NCI-H1105 (cell line): ENCODE measurements at places on chromosomes 11 and 22.

DNA sequence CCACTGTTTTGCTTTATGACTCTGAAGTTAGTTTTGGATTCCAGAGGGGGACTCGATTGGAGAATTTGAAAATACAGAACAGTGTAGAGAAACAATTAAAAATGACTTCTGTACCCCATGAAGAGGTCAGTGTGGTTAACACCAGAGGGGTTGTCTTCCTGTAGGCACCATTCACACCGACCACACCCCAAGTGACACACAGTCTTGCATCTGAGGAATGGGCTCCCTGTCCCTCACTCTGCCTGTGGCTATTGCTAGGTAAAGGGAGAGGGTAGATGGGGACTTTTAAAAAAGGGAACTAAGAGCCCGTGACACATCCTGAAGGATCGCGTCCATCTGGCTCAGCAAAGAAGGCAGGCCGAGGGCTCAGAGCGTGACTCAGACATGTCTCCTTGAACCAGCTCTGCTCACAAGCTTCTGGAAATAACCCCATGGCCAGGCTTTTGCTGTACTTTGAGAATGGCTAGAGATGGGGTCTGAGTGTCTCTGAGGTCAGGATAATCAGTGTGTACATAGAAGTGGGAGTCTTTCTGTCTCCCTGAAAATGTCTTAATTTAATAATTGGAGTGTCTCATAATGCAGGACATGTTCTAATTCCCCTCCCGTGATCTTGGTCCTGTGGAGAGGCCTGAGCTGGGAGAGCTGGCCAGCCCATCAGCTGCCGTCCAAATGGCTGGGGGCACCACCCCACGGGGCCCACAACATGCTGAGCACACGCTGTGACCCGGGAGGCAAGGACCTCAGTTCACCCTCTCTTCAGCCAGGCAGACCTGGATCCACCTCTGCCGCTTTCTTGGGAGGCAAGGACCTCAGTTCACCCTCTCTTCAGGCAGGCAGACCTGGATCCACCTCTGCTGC is 39.3 kb downstream of the SGSM1 start:
- no peak for DNase-seq

- no peak for DNase-seq
Observed at GRCh38 chr11:94782446-94782845, 14.3 kb downstream of the AMOTL1 start.

GRCh38 chr11:45057938-45058646 is 88.3 kb upstream of the PRDM11 start:
- no peak for DNase-seq

DNA sequence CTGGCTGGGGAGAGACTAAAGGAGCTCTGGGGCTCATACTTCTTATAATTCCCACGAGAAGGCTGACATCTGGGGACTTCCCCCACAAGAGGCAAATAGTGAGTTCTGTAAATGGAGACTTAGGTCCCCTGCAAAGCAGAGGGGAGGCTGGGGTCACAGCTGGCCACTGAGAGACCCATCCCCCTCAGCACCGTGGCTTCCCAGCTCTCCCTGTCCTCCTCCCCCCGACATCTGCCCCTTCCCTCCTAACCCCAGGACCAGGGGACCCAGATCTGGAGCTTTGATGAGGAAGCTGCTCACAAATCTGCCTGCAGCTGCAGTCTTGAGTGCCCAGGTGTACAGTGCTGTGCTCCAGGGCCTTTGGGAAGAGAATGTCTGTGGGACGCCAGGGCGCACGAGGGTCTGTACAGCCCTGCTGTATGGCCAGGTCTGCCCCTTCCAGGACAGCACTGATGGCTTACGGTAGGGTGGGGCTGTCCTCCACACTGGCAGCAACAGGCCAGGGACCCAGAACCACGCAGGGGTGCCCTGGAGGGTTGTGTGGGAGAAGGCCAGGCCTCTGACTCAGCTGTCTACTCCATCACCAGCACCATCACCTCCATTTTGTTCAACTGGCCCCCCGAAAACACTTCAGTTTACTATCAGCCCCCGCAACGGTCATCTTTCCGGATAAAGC is 1.1 kb downstream of the RGL4 start:
- no peak for DNase-seq

- DNase-seq, result no peak
Observed at GRCh38 chr22:24871611-24872205, 65.7 kb downstream of the SGSM1 start.

GRCh38 chr11:21529187-21529586 is 663.7 kb upstream of the ANO5 start:
- no peak for DNase-seq

DNA sequence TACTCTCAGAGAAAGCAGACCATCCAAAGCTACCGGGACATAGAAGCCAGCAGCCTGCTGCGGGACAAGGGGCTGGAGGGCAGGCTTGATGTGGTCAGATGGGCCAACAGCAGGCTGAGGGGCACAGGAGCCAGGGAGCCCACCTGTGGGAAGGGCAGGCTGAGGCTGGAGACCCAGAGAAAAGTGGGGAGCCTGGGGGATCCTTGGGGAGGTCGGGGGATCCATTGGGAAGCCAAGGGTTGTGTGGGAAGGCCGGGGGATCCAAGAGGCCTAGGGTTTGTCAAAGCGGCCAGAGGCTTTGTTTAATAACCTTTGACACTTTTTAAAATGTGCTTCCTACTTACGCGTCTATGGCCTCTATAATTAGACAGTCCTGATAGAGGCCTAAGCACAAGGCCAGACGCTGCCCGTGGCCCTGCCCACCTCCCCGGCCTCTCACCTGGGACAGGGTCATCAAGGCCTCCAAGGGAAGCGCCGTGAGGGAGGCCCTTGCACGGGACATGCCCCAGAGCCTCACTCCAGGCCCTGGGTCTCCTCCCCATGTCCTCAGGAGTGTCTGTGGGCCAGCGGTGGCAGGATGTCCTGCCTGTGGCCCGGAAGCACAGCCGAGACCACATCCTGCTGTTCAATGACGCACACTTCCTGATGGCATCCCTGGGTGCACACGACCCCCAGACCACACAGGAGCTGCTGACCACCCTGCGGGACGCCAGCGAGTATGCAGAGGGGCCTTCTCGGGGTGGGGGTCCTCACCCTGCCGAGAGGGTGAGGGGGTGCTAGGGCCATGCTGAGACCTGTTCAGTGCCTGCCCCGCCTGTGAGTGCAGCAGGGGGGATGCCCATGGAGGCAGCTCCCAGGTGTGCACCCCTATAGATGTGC is 8.6 kb upstream of the GTSE1 start:
- no peak for DNase-seq

GRCh38 chr11:31687256-31687655 is 123.9 kb downstream of the PAX6 start:
- DNase-seq, result no peak

DNA sequence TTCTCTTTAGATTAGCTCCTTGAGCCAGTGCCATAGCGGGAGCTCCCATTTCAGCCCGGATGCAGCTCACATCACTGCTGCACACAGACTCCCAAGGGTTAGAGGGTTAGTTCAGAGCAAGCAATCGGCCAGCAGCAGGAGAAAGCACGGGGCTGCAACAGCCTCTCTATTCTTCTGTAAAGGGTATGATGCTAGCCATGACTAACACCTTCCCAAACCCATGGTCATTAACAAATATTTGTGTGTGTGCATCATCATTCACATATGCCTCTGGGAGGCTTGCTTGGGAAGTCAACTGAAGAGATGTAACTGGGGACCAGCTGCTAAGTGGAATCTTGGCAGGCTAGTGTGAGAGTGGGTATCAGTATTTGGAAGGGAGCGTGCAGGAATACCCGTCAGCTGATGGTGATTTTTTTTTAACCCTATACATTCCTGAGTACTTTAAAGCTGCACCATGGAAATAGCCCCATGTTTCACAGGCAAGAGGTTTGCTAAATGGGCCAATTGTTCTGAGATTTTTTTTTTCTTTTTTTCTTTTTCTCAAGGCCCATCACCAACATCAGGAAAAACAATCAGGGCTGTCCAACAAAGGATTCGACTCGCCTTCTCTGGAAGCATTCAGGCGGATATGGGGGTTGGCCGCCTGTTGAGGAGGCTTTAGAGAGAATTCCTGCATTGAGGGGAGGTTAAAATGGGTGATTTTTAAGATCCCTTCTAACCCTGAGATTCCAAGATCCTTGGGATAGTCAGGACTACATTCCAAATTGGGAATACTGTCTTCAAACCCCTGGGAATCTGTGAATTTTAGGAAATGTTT is 33.2 kb upstream of the CCDC89 start:
- DNase-seq, result no peak

- DNase-seq, result no peak
Observed at GRCh38 chr11:6319001-6319703, 1.1 kb downstream of the CAVIN3 start.

GRCh38 chr11:75244052-75244814 is 3.7 kb downstream of the TPBGL start:
- DNase-seq, result no peak

DNA sequence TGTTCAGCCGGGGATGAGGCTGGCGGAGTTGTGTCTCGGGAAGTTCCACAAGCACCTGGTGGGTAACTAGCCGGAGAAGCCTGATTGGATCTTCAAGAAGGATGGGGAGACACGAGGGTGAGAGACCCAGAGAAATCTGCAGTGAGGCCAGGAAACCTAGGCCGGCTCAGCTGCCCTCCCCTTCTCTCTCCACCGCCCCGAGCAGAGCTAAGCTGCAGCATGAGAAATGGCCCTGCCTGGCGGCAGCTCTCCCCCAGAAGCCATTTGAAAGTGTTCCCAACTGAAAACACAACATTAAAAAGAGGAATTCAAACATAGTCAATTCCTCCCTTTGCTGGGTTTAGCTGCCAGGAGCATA is 77.8 kb upstream of the SHISAL1 start:
- DNase-seq, result no peak
